ENCODE measurements at places on chromosomes 5 and 9.

- no peak for DNase-seq
Measured at GRCh38 chr5:147734894-147735293, 47.6 kb downstream of the JAKMIP2 start.

DNA sequence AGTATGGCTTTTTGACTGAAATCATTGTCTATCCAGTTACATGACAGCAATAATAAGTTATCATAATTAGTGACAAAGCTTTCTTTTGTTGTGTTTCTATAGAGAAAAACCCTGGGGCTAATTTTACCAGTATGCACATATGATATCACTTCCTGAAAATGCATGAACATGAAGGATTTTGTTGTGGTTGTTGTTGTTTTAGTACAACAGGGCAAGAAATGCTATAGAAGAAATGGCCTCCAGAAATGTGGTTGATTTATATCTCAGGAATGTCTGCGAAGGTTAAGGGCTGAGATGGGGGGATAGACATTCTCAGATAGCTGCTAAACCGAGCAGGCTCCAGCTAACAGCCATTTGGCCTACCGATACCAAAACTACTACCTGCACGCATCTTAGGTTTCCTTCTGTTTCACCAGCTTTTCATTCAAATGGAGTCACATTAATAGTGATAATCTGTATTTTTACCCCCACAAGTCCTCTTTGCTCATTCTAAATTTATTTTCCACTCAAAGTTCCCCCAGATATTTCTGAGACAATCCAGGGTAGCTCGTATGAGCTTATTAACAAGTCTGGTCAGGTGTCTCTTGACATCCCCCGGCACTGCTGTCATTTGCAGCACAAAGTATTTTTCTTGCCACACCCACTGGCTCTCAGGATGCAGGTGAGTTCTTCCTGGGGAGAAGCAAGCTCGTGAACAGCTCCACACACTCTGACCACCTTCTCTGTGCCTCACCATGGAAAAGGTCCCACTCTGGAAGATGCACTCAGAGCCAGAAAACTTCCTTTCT, 232.4 kb upstream of the GAS1 start:
- no peak for DNase-seq

DNA sequence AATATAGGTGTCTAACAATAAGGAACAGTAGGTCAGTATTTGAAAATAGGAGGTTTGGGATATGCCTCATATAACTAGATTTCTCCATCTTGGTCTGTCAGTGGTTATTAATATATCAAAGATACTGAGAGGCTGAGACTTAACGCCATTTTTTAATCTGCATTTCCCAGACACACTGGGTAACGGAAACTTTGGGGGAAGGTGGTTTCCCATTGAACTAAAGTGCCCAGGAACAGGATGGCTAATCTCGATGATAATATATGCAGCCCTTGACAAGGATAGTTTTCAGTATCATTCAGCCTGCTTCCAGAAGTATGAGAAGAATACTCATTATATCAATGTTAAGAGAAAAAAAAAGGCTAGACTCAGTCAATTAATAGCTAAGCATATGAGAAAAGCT, 30.7 kb downstream of the EFNA5 start:
- peak; percentile 46 for DNase-seq

- DNase-seq, result no peak
Measured at GRCh38 chr5:22258139-22258538, 595.0 kb downstream of the CDH12 start.

DNA sequence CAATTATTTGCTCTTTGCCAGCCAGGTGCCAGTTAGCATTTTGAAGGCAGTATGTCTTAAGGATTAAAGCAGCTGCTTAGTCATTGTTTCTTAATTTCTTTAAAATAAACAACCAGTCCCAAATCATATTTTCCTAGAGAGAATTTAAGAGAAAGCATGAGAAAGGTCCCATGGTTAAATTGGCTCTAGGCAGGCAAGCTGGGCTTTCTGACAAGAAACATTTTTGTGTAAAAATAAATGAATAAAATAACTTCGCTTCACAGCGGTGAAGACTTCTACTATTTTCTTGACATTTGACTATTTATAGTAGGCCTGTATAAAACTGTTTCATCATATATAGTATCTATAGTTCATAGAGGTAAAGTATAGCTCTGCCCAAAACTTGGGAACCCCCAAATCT, 617.7 kb upstream of the C9orf72 start:
- no peak for DNase-seq

GRCh38 chr5:32776200-32776599, 65.1 kb downstream of the NPR3 start:
- DNase-seq, result no peak

GRCh38 chr5:136145030-136145429, 12.4 kb downstream of the SMAD5 start:
- DNase-seq, result no peak

DNA sequence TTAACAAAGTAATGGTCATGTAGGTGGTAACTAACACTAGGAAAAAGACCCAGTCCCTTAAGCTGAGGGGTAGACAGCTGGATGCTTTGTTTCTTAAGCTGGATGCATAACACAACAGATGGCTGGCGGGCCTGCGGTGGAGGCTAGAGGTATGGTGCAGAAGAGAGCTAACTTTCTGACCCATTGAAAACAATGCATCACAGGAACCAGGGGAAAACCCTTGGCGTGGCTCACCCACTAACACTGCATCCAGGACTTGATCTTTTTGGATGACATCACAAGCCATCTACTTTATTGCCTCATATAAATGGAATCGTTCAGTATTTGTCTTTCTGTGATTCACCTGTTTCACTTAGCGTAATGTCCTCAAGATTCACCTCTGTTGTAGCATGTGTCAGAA, 138.7 kb downstream of the AUH start:
- DNase-seq, result no peak
